ENCODE measurements at places on chromosomes 12 and 14.

GRCh38 chr14:26896447-26896846 lies 298.6 kb upstream of the NOVA1 start:
- peak; percentile 18 for DNase-seq

DNA sequence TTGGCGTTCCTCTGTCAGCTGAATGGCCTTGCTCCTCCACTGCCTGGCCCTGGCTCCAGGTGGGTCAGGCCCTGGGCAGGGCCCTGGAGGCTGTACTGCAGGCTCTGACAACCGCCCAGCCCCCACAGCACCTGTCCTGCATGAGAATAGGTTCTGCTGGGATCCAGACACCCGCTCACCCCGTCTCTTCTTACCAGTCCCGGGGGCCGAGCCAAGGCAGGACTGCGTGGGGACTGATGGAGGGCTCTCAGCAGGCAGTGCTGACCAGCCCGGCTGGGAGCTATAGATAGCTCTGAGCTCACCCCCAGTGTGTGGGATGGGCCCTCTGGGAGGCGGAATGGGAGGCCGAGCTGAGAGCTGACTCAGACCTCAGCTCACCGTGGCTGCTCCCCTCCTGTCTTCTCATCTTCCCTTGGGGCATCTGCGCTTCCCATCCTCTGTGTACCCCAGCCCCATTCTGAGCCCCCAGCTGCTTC lies 39.6 kb downstream of the TEAD4 start:
- DNase-seq = peak; percentile 22

GRCh38 chr12:51085757-51086156 lies 2.4 kb upstream of the CSRNP2 start:
- no peak for DNase-seq

GRCh38 chr14:24164518-24164991 lies 3.5 kb downstream of the IRF9 start:
- DNase-seq = no peak

- no peak for DNase-seq
Observed at GRCh38 chr12:14868916-14869506, 16.6 kb downstream of the MGP start.

DNA sequence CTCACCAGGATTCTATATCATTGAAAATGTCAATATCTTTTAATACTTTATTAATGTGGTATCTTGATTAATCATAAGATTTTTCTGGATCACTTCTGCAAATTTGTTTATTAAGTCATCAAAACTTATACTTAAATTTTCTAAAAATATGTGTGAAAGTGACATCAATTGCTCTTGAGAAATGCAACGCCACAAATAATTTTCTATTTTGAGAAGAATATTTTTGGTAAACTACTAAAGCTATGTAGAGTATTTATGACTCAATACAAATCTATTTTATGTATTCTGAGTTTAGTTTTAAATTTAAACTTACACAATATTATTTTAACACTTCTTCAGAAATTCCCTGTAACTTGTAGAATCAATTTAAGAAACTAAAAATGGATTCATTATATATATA lies 263.3 kb downstream of the RASSF9 start:
- peak; percentile 11 for DNase-seq

- DNase-seq = peak; percentile 89
Observed at GRCh38 chr14:83217492-83217891, 1683.8 kb upstream of the SEL1L start.

- no peak for DNase-seq
Observed at GRCh38 chr12:92466391-92467305, 236.1 kb upstream of the PLEKHG7 start.

DNA sequence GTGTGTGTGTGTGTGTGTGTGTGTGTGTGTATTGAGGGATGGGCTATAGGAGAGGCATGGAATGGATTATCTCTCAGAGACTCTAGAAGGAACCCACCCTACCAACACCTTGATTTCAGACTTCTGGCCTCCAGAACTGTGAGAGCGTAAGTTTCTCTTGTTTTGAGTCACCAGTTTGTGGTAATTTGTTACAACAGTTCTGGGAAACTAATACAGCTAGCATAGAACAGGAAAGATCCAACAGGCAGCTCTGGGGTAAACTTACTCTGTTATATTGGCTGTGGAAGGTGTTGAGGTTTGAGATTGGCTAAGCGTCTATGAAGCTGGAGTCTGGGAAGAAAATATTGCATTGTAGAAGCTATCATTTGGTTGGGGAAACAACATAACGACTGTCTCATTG lies 334.3 kb downstream of the AACS start:
- no peak for DNase-seq

DNA sequence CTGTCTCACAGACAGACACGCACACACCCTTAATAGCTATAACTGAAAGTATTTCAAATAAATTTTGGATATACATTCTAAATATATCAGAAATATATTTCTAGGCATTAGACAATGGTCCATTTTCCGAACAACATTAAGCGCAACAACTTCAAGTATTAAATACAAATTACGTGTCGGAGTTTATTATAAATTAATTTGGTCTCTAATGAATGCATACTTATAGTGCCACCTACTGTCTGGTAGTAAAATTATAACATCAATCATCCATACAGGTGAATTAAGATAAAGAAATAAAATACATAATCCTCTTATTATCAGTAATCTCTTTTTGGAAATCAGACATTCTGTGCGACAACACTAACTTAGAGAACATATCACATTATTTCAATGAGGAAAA lies 27.2 kb upstream of the CMAS start:
- no peak for DNase-seq

DNA sequence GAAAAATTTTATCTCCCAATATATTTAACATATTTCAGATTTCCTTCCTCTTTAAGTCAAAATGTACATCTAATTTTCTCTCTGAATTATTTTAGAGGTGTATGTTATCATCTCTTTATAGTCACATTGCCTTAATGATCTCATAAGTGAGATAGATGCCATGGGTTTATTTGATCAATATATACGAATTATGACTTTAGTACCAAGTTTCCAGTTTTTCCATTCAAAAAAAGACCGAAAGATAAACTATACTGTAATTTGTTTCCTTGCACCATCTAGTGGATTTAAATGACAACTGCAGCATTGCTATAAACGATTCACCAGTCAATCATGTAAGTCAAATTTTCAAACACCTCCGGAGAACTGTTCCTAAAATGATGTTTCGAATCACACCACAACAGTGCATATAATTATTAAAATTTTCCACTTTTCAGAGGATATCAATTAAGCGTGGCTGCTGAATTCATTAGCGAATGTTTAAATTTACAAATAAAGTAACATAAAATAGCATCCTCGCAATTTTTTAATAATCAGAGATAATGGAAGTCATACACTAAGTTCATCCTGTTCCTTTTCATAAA lies 419 bp upstream of the ATXN7L3B start:
- DNase-seq = peak; percentile 40
